ENCODE measurements at places on chromosomes 13 and 19. TPM values are rescaled to one million over a fixed set of nuclear protein-coding genes. Genes with fewer than 3 reads are reported as not detected.

IGLON5 gene
- 3.5 TPM for polyA plus RNA-seq

DNA sequence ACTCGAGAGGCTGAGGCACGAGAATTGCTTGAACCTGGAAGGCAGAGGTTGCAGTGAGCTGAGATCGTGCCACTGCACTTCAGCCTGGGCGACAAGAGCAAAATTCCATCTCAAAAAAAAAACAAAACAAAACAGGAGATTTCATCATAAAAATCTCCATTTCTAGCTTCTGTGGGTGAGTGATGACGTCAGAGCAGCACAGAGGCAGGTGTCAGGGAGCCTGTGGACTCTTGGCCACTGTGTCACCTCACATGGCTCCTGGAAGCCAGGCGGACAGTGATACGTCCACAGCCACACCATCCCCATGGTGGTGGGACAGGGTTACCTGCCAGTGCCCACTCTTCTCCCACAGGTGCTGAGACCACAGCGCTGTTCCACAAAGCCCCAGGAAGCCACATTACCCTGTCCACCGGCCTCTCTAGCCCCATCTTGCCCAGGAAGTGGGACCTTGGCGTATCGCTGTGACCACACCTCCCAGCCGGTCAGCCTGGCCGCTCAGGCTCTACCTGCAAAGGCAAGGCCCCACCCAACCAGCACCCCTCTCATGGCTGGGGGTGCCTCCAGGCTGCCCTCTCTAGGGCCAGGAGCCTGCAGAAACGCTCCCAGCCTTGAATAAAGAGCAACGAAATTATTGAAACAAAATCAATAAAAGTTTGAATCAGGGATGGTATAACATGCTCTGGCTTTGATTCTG is 2.5 kb upstream of the FXYD3 start:
- no peak for DNase-seq

DNA sequence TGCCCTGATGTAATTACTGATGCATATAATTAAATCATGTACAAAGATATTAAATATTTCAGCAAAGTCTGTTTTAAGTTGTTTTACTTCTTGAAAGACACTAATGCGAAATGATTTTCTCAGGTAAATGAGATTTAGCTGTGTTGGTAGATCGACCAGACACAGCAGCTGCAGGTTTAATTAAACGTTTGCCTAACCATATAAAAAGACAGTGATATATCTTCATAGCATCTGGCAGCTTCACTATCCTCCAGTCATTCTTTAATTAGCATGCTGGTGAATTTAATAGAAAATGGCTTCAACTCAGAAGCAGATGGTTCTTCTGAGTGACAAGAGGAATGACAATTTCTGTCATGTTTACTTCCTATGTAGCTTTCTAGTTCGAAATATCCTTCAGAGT is 69.3 kb downstream of the NHLRC3 start:
- no peak for DNase-seq

KLK15 gene
- not detected for polyA plus RNA-seq

LILRB2 gene
- polyA plus RNA-seq, result 1.0 TPM
